ENCODE measurements at places on chromosomes 16 and 17.

DNA sequence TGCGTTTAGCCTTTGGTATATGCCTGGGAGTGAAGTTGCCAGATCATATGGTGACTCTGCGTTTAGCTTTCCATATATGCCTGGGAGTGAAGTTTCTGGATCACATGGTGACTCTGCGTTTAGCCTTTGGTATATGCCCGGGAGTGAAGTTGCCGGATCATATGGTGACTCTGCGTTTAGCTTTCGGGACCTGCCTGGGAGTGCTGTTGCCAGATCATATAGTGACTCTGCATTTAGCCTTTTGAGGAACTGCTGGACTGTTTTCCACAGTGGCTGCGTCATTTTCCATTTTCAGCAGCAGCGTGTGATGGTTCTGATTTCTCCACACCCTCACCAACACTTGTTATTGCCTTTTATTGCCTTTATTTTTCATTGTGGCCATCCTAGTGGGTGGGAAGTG is 73.0 kb downstream of the OR1D5 start:
- DNase-seq = no peak

DNA sequence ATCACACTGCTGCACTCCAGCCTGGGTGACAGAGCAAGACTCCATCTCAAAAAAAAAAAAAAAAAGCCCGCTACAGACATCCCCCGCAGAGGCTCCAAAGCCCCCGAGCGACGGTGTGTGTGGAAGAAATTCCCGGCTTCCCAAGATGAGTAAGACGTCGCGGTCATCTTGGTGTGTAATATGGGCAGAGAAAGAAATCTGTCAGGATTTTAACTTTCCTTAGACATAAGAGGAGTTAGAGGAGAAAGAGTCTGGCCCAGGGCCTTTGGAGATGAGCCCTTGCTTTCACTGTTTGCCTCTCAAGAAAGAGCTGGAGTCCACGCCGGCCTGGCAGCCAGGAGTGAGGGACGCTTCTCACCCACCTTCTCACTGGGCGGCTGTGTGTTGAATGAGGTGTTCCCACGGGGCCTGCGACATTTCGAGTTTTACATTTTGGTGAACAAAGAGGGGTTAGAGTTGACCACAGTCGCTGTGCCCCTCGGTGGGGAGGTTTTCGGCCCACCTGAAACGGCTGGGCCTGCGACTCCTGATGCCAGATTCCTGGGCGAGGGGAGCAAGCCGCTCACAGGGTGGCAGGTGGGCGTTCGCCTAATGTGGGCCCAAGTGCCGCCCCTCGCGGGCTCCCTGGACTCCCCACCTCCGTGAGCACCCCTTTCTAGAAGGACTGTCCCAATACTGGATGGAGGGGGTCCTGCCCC is 17.9 kb downstream of the C1QTNF1 start:
- no peak for DNase-seq

- DNase-seq = no peak
Observed at GRCh38 chr17:17719199-17719940, 38.1 kb downstream of the RAI1 start.

- no peak for DNase-seq
Observed at GRCh38 chr16:57661936-57662906, 5.9 kb upstream of the ADGRG3 start.

GRCh38 chr17:46817151-46817900 is 1.2 kb downstream of the WNT3 start:
- no peak for DNase-seq

- no peak for DNase-seq
Observed at GRCh38 chr17:72411124-72411563, 290.3 kb downstream of the SOX9 start.

- DNase-seq = no peak
Observed at GRCh38 chr17:67854378-67854777, 29.1 kb downstream of the BPTF start.

DNA sequence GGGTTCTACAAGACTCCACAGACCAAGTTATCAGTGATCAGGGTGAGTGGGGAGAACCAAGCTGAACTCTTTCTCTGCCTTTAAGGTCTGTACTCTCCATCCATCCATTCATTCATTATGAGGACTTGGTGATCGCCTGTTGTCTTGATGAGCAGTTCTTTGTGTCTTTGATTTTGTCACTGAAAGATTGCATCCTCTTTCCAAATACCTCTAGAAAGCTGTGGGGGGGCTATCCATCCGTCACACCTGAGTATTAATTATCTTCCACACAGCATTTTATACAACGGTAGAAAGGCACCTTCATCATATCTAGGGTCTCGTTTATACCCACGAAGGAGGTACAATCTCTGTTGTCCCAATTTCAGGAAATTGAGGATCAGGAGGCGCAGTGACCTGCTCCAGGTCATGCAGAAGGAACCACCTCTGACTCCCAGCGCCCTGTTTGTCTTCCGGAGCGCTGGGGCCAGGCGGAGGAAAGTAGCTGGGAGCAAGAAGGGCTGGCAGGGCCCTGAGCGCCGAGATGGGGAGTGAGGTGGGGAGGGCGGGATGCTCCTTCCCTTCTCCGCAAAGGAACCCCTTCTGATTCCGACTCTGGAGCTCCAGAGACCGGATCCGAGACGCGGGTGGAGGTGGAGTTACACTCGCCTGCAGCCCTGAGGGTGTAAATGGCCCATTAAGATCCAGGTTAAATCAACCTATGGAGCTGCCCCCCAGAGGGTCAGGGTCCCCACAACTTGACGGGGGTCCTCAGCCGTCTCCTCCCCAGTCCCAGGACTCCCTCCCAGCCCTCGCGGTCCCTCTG is 605 bp upstream of the ABAT start:
- no peak for DNase-seq

- no peak for DNase-seq
Observed at GRCh38 chr17:76079956-76080767, 1.2 kb downstream of the ZACN start.

DNA sequence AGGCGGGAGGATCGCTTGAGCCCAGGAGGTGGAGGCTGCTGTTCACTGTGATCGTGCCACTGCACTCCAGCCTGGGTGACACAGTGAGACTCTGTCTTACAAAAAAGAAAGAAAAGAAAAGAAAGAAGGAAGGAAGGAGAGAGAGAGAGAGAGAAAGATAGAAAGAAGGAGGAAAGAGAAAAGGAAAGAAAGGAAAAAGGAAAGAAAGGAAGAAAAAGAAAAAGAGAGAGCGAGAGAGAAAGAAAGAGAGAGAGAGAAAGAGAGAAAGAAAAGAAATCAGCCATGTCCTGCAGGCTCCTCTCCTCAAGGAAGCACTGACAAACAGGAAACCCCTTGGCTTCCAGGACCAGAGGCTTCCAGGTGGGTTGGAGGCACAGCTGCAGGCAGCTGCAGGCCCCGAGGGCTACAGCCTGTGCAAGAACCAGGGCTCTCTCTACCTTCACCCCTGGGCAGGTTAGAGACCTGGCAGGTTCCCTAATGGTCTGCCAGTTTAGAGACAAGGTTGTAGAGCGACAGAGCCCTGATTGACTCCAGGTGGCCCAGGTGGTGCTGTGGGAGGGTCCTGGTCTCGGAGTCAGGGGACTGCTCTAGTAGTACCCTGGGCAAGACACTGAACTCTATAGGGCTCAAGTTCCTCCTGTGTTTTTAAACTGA is 53.8 kb downstream of the PECAM1 start:
- no peak for DNase-seq

GRCh38 chr16:27219161-27219560 is 15.8 kb downstream of the KDM8 start:
- DNase-seq = no peak

- no peak for DNase-seq
Observed at GRCh38 chr17:28427371-28427770, 21.4 kb upstream of the SLC46A1 start.

DNA sequence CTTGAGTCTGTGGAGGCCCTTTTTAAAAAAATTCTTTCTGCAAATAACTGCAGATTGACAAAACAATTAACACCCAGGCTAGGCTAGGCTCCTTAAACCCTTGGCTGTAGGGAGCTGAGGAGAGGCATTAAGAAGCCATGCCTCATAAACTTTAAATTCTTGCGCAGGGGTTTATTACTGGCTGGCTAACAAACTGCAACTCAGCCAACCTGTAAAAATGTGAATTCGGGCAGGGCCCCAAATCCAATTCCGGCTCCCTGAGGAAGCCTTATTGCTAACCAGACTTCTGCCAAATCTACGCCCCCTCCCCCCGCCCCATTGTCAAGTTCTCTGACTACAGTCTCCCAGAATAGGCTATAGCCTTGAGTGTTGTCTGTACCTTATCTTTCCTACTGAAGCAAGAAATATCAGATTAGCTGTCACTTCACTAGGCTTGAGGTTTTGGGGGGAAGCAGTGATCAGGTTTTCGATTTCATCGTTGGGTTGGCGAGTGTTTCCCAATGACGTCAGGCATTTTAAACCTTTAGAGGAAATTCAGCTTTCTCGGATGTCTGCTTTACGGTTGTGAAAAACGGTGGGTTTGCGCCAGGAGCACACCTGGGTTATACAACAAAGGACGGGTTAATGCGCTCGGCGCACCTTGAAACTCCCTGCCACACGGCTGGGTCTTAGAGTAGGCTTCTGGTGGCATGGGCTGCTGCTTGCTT is 2.0 kb downstream of the CDH3 start:
- no peak for DNase-seq

Measured in esophagus squamous epithelium (tissue), 5 donors.